ENCODE measurements at places on chromosomes 2 and 18.

DNA sequence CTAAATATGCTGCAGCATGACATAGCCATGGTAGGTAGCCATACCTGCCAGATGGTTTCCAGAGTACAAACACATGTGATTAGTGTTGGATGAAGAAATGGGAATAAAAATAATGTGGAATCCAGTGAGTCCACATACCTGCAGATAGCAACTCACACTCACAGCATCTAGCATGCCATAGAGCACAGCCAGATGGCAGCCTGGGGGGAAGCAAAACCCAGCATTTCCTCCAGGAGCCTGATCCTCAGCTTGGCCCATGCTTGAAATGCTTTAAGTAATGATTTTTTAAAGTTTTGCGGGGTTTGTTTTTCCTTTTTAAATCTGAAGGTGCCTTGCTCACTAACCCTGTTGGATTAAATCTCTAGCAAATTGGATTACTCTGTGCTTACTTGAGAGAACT, 535.1 kb downstream of the STK39 start:
- DNase-seq, result peak; percentile 21

DNA sequence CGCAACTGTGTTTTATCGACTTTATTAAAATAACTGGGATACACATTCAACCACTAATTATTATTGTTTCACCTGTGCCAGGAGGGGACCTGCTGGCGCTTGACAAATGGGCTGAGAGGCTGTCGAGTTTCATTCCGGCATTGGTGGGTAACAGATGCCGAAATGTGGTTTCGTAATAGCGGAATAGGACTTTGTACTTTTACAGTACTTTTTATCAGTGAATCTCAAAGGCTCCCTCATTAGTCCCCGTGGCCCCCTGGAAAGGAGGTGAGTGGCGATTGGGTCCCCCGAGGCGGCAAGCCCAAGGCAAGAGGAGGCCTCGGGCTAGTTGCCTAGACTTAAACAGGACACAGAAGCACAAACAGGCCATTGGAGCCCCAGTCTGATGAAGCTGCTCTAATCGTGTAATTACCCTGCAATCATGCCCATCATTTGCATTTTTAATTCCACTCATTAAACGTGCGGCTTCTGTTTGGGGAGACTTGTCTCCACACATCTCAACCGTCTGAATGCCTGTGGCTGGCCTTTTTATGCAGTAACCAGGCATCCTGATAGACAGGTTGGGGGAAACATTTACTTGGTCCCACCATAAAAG, 193.2 kb downstream of the INO80D start:
- no peak for DNase-seq

DNA sequence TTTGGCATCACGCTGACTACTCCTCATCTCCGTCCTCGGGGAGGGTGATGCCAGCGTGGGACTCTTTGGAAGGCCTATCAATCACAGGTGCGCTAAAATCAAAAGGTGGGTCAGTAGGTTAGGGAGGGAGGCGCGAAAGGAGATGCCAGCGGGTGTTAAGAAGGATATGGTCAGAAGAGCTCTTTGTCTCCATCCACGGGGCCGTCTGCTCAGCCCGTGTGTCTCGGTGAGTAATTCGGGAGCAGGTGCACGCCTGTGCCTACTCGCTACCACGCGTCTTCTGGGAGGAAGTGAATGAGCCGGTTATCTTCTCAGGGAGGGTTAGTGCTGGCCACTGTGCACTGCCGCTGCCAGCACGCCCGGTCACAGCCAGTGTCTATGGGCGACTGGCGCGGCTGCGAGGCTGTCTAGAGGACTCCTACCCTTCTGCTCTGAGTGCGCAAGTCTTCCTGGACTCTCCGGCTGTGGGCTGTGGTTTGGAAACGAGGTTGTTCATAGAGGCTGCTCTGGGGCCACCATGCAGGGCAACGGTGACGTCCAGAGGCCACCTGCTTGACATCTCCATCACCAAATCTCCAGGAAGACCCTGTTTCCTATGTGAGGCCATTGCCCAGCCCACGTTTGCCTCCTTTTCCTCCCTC, 153.4 kb downstream of the MBP start:
- DNase-seq, result no peak

GRCh38 chr2:181973171-181973783, 12.4 kb upstream of the PPP1R1C start:
- no peak for DNase-seq

- peak; percentile 79 for DNase-seq
Observed at GRCh38 chr2:73175663-73176204, 26.6 kb upstream of the NOTO start.

- no peak for DNase-seq
Observed at GRCh38 chr2:58911877-58912276, 670.8 kb upstream of the FANCL start.

DNA sequence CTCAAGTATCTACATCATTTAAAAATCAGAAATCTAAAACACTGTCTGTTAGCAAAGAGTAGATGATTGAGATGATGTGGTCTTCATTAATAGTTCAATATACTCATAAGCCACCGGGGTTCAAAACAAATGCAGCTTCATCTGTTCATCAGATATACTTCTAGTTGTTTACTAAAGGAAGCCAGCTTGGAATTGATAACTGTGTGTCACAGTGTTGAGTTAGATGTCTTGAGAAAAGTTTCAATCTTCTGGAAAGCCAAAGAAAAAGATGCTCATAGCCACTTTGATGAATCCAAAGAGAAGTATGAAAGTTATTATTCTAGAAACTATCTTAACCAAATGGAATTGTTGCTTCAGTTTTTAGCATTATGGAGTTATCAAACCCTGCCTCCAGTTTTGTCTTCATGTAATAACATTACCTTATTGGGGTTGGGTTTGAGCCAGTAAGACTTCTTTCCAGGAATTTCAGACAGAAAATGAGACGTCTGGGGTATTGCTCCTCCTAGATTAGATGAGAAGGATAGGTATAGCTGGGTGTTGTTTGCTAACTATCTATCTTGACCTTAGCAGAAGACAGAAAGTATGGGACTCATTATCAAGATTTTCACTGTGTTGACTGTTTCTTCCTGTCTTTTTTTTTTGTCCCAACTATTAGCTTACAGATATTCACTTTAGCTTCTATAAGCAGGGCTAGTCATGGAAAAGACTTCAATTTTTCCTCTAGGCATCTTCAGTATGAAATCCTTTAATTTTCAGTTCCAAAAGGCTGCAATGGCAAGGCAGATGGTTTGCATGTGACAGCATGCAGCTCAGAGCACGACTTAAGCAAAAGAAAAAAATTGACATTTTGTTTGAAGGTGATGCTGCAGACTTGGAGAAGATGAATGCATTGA, 66.5 kb downstream of the LNPK start:
- no peak for DNase-seq

Data from muscle of leg (tissue), 16 donors.